NCI-H1092 (cell line): ENCODE measurements at places on chromosomes 7 and 10.

GRCh38 chr7:2729893-2730716, 42.1 kb downstream of the AMZ1 start:
- DNase-seq, result no peak

DNA sequence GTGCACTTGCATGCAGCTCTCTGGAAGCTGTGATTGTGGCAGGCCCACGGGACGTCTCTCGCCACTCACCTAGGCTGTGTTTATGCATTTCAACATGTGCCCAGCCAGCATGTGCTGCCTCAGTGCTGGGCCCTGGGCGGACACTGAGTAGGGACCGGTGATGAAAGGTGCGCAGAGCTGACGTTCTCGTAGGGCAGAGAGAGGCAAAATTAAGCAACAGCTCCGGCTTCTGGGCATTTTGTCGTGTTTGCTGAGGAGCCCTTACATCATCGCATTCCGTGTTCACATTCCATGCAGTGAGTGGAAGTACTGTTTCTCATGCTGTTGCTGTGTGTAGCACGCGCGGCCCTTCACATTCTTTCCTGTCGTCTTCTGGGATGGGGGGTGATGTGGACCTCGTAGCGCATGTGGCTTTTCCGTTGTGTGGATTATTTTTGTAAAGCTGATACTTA, 50.5 kb downstream of the PRF1 start:
- no peak for DNase-seq

- DNase-seq, result no peak
Observed at GRCh38 chr7:94212160-94212559, 182.5 kb upstream of the COL1A2 start.

DNA sequence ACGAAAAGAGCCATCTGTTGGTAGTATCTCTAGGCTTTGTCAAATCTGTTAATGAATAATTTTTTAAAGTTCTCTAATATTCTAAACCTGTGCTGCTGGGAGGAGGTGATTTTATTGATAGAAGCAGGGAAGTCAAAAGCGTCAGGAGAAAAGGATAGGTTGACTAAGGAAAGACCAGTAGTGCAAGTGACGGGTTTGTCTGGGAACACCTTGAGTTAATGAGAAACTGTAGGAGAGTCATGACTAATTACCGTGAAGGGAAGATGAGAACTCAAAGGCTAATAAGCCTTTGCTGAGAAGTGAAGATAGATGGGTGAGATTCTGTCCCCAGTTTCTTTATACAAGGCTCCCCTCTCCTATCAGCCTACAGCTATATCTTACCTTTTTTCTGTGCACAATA, 5.0 kb upstream of the PDK4 start:
- DNase-seq, result no peak
